ENCODE measurements at places on chromosomes 7 and 10.

- DNase-seq = no peak
Observed at GRCh38 chr10:17816199-17816598, 7.1 kb downstream of the MRC1 start.

- no peak for DNase-seq
Observed at GRCh38 chr7:77415476-77415822, 700 bp downstream of the GSAP start.

GRCh38 chr7:149866139-149866778, 7.5 kb upstream of the ATP6V0E2 start:
- DNase-seq = no peak

DNA sequence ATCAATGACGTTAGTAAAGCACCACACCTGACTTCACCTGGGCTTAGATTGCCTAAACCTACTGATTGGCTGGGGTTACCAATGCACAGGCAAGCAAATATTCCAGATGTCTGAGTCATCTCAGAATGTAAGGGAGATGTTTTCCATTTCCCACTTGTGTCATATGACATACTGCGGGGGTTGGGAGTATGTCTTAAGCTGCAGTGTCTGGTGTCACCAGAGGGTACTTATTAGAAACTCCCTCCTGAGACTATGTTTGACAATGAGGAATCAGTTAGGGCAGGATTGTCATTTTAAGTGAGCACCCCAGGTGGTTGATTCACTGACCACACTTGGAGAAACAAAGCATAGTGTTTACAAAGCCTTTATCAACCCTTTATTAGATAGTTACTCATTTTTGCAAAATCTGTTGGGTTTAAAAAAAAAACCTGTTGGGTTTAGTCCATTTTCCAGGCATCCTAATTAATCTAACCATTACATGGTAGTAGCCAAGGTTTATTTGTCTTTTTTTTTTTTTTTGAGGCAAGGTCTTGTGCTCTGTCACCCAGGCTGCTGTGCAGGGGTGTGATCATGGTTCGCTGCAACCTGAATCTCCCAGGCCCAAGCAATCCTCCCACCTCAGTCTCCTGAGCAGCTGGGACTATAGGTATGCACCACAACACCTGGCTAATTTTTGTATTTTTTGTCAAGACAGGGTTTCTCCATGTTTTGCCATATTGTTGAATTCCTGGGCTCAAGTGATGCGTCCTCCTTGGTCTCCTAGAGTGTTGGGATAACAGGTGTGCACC, 72.5 kb downstream of the CDK6 start:
- no peak for DNase-seq

GRCh38 chr7:131883196-131883595, 326.8 kb upstream of the PODXL start:
- DNase-seq = no peak

GRCh38 chr10:123269017-123269552, 114.9 kb downstream of the BUB3 start:
- no peak for DNase-seq

DNA sequence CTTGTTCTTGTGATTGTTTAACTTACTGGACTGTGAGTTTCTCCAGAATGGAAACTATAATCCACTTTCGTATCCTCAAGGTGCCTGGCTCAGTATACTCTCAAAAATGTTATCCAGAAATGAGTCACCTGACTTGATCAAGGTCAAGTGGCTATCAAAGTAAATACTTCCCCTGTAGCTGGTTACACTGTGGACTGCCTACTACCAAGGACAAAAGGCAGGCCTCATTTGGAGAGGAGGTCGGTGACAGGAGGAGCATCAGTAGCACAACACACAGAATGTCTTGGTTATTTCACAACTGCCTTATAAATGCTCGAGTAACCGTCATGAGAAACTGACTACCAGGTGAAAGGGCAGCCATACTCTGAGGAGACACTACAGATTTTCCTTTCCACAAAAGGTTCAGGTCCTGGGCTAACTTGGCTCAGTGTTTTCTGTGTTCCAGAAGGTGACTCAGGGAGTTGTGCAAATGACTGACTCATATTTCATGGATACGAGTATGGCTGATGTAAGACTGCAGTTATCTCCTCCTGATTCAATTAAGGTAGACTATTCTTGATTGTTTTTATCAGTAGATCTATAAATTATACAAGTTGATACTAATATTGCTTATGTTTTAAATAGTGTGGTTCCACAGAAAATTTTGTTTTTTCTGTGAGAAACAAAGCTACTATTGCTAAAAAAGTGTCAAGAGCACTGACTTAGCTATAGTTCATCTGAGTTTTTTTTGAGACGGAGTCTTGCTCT, 4.2 kb upstream of the CCNY start:
- no peak for DNase-seq

GRCh38 chr7:137937202-137937560, 64.7 kb downstream of the CREB3L2 start:
- no peak for DNase-seq

DNA sequence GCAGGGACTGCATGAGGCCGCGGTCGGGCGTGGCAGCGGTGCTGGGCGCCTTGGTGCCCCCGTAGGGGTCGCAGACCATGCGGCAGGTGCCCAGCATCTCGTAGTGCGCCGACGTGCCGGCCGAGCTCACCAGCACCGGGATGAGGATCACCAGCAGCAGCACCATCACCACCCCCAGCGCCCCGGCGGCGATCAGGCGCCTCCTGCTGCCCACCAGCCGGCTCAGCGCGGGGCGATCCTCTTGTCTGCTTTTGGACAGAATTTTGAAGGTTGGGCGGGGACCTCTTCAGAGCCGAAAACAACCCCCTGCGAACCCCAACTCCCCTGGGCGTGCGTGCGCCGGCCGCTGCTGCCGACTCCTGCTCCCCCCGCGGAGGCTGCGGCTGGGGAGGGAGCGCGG, 779 bp downstream of the C1QL3 start:
- DNase-seq = no peak

- no peak for DNase-seq
Observed at GRCh38 chr7:152857272-152857671, 97.7 kb downstream of the ACTR3B start.

DNA sequence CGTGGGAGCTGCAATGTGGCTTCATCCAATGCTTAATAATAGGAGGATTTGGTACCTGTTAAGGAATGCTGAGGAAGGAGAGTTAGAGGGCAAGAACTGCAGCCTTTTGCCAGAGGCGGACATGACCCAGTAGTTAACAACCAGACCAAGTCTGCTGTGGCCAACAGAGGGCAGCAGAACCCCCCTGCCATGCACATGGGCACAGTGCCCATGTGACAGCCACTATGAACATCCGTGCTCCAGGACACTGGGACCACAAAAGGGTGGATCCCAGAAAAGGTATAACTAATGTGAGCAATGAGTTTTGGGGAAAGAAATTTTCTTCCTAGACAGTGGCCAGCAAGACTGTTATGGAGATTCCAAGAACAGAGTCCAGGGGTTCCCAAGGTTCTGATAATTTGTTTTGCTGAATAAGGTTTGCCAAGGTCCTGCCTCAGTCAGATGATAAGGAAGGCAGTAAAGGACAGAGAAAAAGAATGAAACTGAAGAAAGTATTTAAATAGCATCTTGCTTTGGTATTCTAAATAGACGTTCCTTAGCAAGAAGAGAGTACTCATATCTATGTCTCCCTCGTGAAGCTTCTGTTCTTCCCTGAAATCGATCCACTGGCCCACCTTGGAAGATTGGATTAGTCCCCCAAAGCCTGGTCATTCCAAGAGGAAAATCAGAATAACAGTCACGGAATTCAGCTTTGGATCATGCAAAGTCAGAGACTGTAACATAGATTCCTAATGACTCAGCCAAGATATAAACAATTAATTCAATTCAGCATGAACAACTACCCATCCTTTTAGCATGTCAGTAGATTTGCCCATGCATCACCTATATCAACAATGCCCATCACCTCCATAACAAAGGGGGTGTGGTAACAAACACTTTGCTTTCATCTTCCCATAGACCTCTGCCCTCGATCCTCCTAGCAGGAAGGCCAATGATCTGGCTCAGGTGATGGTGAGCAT, 56.0 kb downstream of the LGI1 start:
- DNase-seq = no peak

DNA sequence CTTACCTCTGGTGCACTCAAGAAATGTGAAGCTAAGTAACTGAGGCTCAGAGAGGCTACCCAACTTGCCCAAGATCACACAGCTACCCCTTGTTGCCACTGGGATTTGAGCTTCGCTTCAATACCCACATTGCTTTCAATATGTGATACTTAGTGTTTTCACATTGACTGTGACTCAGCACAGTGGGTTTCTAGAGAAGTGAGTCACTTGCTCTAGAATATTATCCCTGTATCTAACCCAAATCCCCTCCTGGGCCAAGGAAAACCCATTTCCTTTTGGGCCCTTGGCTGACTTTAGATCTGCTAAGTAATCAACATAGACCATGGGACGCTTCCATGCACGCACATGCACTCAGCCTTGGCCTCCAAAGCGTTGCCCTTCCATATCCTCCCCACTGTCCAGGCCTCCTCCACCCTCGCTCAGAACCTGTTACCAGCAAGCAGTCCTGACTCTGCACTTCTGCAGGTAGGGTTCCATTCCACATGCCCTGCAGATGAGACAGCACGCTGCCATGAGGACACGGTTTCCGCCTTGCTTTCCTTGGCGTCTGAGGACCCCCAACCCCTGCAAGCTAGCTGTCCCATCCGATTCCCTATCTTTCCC, 87.7 kb upstream of the CHST15 start:
- DNase-seq = no peak

DNA sequence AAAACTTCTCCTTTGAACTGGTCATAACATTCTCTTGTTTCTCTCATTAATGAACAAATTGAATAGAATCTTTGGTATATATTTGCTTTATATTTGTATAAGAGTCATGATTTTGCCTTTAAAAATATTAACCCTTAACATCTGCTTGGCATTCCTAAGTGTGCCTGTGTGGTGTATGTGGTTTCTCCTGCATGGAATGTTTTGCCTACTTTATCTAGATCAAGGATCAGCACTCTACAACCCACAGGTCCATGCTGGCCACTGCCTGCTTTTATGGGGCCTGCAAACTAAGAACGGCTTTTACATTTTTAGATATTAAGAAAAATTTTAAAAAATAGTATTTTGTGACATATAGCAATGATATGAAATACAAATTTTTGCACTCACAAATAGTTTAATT, 4.3 kb upstream of the LAMB4 start:
- DNase-seq = no peak

DNA sequence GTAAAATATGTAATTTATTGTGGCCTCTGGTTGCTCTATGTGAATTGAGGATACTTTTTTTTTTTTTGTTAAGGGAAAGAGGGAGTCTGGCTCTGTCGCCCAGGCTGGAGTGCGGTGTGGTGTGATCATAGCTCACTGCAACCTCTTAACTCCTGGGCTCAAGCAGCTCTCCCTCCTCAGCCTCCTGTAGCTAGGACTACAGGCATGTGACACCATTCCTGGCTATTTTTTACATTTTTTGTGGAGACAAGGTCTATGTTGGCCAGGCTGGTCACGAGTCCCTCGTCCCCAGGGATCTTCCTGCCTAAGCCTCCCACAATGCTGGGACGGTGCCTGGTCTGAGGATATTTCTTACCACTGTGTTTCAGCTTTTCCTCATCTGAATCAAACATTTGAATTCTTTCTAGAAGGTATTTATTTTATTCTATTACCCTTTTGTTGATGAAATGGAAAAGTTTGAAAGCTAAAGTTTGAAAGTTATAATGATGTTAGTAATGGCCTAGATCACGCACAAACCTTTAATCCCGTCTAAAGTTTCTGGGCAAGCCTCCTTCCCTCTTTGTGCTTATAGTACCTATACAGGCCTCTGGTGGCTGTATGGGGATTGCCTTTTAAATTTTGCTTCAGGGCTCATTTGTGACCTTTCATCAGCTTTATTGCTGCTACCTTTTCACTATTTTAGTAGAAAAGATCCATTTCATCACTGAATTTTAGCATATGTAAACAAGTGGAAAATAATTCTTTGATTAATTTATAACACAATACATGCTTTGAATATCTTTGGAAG, 2.0 kb downstream of the IFRD1 start:
- DNase-seq = no peak

- DNase-seq = no peak
Observed at GRCh38 chr10:124655191-124656112, 88.7 kb downstream of the FAM53B start.

GRCh38 chr10:74234569-74234968, 83.5 kb downstream of the ADK start:
- no peak for DNase-seq

GRCh38 chr10:85575441-85575840, 791.2 kb downstream of the GRID1 start:
- no peak for DNase-seq

GRCh38 chr7:92034116-92034515, 93.5 kb downstream of the AKAP9 start:
- no peak for DNase-seq

Data from NCI-H187 (cell line).